ENCODE measurements at places on chromosomes 3 and 15. TPM values are rescaled to one million over a fixed set of nuclear protein-coding genes. Genes with fewer than 3 reads are reported as not detected.

The UQCC5 gene
- total RNA-seq = 2.7 TPM

- H3K27me3 ChIP-seq = no peaks in the 10 kb centered on the region
- H3K4me1 ChIP-seq = peaks cover 4% of the 10 kb centered on the region
- no peak overlapping the region for H3K27ac ChIP-seq
- no peak for DNase-seq
- no peaks in the 10 kb centered on the region for H3K36me3 ChIP-seq
Measured at GRCh38 chr3:152554980-152555379, 280.0 kb upstream of the P2RY1 start.

GRCh38 chr3:176820764-176821163 is 376.5 kb downstream of the TBL1XR1 start:
- H3K4me1 ChIP-seq = no peaks in the 10 kb centered on the region
- no peaks in the 10 kb centered on the region for H3K27me3 ChIP-seq
- DNase-seq = no peak
- H3K27ac ChIP-seq = no peak overlapping the region
- no peak overlapping the region for H3K4me3 ChIP-seq
- no peaks in the 10 kb centered on the region for H3K36me3 ChIP-seq

DNA sequence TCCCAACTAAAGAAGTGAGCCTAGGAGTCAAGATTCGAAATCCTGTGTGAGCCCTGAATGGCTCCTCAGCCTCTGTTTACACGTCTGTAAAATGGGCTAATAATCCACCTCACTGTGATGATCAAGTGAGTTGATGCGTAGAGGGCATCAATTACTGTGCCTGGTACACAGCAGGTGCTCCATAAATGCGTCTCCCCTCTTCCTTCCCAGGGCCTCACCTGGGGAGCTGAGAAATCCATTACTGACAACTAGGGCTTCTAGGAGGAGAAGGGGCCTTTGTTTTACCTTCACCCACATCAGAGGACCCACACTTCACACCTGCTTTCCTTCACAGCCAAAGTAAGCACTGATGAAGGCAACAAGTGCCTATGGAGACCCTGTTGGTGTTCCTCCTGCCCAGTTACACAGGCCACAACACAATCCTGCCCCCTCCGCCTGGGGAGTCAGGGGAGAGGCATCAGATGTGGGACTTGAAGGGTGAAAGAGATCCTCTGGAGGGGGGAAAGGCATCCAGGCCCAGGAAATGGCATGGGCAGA is 1.4 kb downstream of the CIB2 start:
- no peak overlapping the region for H3K4me3 ChIP-seq
- DNase-seq = no peak
- peak overlapping the region; percentile 89 for H3K27ac ChIP-seq
